ENCODE measurements at places on chromosomes 5 and 9.

DNA sequence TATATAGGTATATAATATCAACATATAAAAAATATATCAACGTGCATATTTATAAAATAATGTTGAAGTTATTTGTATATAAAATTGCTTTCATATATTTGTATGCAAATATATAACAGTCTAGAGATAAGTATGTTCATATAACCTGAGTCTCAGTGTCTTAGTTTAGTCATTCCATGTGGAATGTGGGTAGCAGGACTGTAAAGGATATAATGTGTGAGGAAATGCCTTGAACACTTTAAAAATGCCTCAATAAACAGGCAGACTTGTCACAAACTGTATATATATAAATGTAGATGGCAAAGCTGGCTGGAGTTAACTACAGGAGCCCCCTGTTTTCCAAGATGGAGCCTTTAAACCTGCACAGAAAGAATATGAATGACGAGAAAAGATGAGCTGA, 48.4 kb downstream of the CCDC125 start:
- no peak for DNase-seq

GRCh38 chr5:138926688-138927448, 51.7 kb upstream of the LRRTM2 start:
- DNase-seq, result no peak

GRCh38 chr9:92605224-92605623, 64.7 kb downstream of the IPPK start:
- no peak for DNase-seq

- no peak for DNase-seq
These were observed 223.3 kb downstream of the SEC61B start for GRCh38 chr9:99445371-99445891.

DNA sequence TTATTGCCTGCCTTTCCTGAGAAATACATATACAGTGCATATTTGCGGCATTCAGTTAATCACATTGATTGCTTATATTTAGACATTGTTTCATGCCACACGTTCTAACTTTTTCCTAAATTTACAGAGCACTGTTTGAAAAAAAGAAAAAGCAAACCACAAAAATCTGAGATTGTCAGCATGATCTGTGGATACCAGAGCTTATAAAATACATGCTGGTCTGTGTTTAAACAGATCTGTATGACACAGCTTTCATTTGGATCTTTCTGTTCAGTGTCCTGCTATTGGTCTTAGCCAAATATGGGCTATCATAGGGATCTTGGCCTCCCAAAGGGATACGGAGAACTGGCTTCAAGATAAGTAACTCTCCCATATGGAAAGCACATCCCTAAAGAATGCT, 20.2 kb downstream of the ALDH1A1 start:
- DNase-seq, result no peak

- DNase-seq, result no peak
These were observed 8.6 kb downstream of the FOXI1 start for GRCh38 chr5:170114271-170114670.

DNA sequence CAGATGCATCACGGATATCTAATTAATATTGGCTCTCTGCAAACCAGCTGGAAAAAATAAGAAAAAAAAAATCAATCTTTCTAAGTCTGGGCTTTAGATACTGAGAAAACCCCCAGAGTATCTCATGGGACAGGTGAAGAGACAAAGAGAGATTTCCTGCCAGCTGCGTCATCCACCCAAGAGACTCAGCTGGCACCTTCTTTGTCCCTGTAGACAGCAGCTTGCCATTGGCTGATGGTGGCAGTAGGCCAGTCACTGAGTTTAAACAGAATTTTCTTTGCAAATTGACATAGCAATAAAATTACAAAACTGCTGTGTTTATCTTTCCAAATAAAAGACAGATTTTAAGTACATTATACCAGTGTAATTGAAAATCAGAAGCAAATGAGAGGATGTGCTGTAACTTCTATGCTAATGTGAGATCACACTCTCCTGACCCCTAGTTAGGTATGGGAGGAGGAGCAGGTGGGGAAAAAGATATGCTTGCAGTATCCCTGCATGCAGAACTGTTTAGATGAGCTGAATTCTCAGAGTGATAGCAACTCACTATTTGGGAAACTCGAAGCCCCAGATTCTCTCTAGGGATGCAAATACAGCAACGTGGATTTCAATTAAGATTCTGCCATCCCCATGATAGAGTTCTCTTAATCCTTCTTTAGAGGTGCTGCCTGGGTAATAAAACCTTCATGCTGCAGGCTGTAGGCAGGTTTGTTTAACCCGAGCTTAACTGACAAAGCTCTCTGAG, 72.2 kb downstream of the NMUR2 start:
- no peak for DNase-seq

DNA sequence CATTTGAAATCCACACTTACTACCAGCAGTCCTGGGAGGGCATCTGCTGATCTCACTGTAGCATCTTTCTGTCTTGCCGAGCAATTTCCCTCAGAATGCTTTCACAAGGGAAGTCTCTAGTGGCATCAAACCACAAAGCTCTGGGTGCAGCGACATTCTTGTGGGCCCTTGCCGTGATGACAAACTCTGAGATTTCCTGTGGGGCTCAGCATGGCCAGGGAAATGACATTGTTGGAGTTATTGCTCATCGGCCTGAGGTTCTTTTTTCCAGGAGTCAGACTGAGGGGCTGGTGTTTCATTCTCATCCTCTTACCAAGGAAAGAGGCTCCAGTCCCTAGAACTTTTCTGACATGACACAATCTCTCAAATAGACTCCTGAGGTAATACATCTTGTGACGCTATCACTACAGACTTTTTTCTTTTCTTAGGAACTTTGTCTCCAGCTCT, 51.4 kb downstream of the PFDN1 start:
- DNase-seq, result peak; percentile 61

GRCh38 chr5:180330810-180331646, 22.1 kb downstream of the GFPT2 start:
- no peak for DNase-seq

DNA sequence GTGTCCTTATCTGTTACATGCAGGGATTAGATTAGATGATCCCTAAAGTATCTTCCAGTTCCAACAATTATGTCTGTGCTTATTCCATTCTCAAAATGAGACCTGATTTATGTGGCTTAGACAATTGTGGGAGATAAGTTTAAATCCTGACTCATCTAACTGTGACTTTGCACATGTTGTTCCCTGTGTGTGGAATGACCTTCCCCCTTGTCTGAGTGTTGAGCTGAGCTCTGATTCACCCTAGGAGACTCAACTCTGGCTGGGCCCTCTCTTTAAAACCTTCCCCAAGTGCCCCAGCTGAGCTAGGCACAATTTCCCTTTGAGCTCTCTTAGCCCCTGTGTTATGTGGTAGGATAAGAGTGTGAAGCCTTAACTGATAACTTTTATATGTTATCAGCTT, 118.9 kb upstream of the ELL2 start:
- DNase-seq, result no peak

GRCh38 chr9:95771556-95772246, 103.8 kb upstream of the ERCC6L2 start:
- DNase-seq, result no peak

GRCh38 chr5:71924980-71925379, 182.3 kb upstream of the MAP1B start:
- DNase-seq, result no peak

GRCh38 chr5:54676481-54677340, 159.2 kb downstream of the SNX18 start:
- no peak for DNase-seq

DNA sequence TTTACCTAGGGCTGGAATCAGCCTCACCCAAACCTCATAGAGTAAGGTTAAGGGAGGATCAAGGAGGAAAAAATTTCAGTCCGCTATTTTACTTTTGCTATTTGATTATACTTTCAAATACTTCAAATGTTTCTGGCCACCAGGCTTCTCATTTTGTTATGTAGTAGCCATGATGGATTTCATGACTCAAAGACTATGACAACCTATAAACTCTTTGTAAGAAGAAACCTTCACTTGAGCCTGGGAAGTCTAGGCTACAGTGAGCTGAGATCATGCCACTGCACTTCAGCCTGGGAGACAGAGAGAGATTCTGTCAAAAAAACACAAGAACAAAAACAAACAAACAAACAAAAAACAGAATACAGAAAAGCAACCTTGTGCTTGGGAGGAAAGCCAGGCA, 293.6 kb upstream of the TNC start:
- no peak for DNase-seq

- no peak for DNase-seq
These were observed 33.0 kb downstream of the CAMK2A start for GRCh38 chr5:150256410-150257064.

DNA sequence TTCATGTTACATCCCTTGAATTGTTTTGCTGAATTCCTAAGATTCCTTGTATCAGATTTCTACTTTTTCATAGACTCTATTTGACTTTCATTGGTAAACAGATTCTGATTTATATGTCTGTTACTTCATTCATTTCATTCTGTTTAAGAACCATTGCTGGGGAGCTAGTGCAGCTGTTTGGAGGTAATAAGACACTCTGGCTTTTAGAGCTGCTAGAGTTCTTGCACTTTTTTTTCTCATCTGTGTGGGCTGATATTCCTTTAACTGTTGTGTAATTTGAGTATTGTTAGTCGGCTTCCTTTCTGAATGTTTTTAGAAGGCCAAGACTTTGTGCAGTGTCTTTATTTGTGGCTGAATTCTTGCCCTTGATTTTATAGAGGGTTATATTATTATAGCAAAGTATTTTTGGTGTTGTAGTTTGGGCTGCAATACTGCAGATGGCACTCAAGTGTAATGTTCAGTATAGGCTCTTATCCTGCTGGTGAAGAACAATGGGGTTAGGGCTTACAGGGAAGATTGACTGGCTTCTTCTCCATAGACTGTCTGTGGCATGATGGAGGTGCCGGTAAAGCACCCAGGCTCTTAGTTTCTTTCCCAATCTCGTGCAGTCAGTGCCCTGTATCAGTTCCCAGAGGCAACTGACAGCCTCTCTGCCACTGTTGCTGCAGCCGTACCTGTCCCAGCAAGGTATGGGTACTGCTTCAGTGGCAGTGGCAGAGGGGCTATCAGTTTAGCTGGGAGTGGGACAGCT, 162.2 kb downstream of the OXCT1 start:
- peak; percentile 20 for DNase-seq

Measured in GDM1 (cell line).